ENCODE measurements at places on chromosomes 1 and 21.

- no peak for DNase-seq
Measured at GRCh38 chr21:46252840-46253239, 24.3 kb upstream of the LSS start.

DNA sequence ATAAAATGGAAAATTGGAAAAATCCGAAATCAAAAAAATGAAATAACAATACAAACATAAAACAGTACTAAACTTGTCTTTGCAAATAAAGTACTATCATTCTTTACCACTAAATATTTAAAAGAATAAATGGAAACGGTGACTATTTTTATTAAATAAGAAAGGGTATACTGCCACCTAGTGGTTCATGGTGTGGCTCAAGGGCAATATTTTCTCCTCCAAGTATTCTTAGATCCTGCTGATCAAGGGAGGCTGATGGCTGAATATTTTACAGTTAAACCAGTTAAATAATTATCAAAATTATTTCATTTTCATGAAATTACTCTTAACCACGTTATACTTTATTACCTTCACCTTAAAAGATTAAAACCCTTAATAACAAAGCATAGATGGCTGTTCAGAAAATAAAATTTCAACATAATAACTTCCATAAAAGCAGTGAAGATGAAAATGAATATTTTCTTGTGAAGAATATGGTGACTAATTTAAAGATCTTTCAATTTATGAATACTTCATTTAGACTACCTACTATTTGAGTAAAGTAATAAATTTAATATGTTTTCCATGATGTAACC is 1793.9 kb downstream of the NCAM2 start:
- DNase-seq: no peak

GRCh38 chr1:205013683-205014367 is 29.2 kb upstream of the CNTN2 start:
- no peak for DNase-seq

DNA sequence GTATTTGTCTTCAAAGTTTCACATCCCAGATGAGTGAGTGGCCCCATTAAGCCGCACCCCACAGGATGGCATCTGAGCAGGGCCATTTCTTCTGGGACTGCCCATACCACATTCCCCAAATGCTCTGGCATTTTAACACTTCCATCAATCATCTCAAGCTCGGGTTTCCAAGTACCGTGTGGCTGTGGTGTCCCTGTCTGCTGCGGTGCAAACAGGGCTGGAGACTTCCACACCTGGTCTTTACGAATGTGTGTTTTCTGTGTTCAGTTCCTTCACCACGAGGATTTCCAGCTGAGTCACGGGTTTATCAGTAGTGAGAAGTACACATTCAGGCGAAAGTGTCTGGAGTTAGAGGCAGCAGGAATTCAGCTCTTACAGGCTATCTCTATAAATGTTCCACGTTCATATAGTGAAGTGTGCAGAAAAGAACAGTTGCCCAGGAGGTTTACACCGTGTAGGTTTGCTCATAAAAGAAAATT is 195.2 kb downstream of the RHOU start:
- no peak for DNase-seq

DNA sequence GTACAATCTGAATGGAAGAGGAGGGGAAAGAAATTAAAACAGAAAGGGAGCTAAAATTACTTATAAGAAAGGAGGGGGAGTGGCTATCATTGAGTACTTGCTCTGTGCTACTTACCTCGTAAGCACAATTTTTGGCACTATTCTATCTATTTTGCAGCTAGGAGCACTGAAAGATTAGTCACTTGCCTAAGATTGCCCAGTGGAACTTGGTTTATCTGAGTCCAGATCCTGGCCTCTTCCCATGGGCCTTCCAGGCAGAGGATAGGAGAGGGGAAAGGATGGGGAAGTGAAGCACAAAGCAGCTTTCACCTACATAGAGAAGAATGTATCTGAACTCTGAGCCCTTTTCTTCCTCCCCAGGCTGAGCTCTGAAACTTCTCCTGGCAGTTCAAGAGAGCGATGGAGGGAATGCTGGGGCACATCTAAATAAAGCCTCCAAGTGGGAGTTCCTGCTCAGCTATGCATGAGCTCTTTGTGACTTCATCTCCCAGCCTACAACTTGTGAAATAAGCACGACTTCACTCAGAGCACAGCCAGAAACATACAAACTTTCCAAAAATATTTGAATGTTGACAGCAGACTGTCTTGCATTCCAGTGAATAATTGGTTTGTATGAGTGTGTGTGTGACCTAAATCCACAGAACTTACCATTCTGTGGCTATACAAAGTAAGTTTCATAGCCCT is 29.4 kb downstream of the HMGB4 start:
- no peak for DNase-seq

- DNase-seq: no peak
Measured at GRCh38 chr1:24443241-24443656, 27.6 kb downstream of the NIPAL3 start.

DNA sequence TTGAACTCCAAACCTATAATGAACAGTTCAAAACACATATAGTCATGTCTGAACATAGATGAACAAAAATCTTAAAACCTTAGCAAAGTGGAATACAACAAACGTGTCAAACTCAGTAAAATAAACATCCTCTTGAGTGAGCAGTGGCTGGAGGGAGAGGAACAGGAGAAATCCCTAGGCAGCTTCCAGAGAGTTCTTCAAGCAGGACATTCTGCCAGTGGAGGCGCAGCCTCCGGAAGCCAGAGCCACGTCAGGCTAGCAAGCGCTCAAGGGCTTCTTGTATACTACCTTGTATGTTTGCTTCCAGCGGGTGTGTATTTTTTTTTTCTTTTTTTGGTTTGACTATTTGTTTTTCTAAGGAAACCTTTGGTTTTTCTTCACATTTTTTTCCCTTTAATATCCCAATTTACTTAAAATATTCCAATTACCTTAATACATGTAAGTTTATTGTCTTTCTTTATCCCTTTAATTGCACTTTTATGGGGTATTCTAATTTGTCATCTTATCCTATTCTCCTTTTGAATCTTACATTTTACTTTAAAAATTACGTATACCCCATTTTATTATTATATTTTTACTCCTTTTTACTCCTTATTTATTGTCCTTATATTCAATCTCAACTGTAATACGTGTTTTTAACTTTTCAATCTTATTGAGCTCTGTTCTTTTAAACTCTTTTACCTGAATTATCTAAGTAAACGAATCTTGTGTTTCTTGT is 42.0 kb downstream of the COLGALT2 start:
- no peak for DNase-seq

GRCh38 chr1:17658837-17659236 is 96.3 kb upstream of the ACTL8 start:
- no peak for DNase-seq

DNA sequence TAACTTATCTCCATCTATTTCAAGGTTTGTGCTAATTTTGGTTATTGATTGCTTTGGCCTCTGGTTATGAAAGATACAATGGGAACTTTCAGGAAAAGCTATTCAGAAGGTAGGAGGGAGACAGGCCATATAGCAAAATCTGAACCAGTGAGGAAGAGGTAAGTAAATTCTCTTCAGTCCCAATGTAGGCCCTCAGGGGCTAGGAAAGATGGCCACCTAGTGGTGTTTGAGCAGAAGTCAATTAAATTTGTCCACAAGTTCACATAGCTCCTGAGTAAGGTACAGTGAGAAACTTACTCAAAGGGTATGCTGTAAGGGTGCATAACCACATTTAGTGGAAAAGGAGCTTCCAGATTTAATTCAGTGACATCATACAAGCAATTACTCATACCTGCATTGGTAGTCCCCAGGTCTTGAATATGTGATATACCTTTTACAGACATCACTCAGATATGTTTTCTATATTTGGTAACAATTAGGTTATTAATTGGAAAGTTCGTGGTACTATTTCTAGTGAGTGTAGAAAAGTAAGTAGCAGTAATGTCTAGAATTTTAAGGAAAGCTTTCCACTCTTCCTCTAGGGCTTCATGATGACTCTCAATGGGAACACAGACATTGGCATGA is 21.4 kb upstream of the FMO1 start:
- no peak for DNase-seq

GRCh38 chr1:244672946-244673682 is 20.2 kb downstream of the DESI2 start:
- DNase-seq: no peak

- no peak for DNase-seq
Measured at GRCh38 chr1:198656500-198656932, 17.7 kb downstream of the PTPRC start.

GRCh38 chr1:65469889-65470340 is 49.4 kb downstream of the LEPR start:
- DNase-seq: no peak

DNA sequence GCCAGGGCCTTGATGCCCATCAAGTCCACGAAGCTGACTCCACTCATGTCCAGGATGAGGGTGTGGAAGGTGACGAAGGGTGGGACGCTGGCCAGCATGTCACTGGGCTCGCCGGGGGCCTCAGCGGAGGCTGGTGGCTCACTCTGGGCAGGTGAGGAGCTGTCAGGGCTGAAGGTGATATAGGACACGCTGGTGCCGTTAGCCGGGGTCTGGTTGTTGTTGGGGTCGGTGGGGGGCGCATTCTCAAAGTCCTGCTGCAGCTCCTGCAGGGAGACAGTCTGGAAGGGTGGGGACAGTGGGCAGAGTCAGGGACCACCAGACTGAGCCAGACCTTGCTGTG is 21.7 kb downstream of the SLC26A9 start:
- DNase-seq: no peak

DNA sequence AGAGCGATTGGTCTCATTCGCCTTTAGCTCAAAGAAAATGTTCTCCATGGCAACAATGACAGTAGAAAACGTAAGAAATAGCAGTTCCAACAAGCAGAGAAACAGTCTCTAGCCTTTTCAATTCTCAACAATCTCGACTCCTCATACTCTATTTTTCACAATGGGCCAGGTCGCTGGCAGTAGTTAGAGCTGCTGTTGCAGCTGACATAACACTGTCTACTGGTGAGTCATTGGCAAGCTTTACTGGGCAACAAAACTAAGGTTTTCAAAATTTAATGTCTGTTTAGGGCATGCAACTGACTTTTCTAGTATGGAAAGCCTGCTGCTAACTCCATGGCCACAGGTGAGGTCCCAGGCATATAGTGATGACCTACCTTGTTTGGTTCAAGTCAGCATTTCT is 221.1 kb upstream of the KAZN start:
- DNase-seq: no peak

DNA sequence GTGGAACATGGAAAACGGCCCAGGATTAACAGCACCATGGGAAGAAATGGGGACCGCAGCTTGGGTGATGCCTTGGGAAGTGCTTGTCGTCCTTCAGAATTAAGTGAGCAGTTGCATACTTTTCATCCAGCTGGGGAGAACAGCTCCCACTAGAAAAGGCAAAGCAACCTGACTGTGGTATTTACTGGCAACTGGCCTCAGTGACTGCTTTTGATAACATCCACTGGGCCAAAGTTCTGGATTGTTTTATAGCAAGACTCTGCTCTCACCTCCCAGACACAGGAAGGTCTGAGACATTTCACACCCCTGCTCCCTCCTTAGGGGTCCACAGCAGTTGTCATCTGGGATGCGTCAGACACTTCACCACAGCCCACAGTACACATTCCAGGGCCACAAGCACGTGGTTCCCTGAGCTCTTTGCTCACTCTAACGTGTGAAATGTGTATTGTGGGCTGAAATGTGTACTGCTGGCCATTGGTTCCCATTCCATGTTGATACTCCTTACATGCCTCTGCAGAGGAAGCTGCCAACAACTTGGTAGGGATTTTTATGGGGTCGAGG is 6.6 kb downstream of the PAPPA2 start:
- no peak for DNase-seq

DNA sequence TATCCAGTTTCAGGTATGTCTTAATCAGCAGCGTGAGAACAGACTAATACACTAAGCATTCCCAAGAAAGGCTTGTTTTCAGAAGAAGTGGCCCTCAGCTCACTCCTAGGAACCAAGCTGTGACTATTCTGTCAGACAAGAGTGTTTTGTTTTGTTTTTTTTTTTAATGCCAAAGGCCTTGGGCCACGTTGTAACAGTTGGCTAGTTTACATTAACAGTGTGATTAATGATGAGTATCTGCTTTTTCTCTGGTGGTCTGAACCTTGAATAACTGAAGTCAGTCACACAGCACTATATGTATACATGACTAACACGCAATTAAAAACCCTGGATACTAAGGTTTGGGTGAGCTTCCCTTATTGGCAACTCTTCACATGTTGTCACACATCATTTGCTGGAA is 21.9 kb downstream of the DPYD start:
- no peak for DNase-seq

DNA sequence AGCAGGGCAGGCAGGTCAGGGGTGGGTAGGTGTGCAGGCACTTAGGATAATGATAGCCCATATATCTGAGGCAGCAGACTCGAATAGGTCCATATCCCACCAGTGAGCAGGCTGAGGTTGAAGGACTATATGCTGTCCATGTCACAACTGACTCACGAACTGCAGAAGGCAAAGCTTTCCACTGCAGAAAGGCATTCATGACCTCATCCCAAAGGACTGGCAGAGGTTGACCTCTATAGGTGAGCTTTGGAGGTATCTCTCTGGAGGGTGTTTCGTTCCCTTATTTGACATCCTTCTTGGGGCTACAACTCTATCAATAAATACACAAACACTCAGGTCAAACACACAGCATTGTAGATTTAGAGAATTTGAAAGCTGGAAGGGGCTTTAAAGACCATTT is 42.8 kb upstream of the MARK1 start:
- no peak for DNase-seq

DNA sequence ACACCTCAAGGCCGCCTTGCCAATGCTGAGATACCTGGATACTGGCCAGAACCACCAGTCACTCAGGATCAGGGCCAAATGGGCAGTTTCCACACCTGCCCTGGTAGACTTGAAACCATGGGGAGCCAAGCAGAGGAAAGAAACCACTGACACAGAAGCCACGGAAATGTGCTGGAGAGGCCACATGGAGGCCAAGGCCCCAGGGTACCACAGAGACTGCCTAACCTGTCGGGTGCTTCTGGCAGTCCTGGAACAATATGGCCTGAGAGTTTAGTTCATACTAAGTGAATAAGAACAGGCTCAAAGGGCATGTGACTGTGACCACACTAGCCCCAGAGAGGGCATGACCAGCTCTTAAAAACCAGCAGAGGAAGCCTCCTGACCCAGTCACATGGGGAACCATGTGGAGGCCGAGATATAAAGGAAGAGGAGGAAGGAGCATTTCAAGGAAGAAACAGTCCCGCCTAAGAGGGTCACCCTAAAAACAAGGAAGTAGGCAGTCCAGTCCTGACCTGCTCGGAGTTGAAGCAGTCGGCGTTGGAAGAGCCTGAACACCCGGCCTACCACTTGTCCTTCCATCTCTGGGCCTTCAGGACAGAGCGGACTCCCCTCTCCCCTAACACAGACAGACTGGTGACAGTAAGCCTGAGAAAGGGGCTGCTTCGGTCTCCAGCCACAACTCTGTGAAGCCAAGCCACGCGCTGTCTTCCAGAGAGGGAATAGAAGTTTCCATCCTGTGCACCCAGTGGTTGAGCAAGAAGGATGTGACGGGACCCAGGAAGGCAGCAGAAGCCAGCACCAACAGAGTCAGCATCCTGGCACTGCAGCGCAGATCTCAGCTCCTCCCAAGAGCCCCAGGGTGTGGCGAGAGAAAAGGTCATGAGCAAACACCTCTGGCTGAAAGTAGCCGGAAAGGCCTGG is at the start of gene DENND2D:
TSS of gene DENND2D (minus strand) at position 766 of the 921 bp plus-strand sequence. CDS start at position 579, 187 bp downstream.
- no peak for DNase-seq
